ENCODE measurements at places on chromosomes 5 and 9.

DNA sequence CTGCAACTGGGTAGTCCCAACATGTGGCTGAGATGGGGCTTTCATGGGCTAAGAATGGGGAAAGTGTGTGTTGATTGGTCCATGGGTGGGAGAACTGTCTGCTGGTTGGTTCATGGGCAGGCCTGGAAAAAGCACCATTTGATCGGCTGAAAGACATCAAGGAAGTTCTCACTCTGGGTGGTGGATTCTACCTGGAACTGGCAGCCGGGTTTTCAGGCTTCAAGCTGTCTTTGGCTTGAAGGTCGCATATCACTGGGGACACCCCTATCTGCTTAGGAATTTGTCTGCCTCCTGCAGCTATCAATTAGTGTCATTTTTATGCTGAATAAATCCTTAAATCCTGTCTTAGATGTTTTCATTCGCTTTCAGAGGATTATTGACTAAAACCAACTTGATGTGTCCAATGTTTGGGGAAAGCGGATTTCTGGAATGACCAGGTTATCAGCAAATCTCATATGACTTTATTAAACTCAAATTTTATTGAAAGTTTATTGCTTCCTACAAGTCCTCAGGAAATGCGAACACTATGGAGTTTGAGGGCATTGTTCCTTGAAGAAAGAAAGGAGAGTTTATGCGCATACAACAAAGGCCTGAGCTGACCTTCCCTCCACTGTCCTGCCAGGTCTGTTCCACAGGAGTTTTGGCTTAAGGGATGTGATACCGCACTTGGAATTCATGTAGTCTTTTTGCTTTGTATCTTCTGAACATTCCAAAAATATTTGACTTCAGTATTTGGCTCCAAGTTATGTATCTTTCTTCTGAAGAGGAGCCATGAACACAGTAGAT is 451.1 kb downstream of the TUSC1 start:
- DNase-seq: no peak

- peak; percentile 41 for DNase-seq
Observed at GRCh38 chr9:3467593-3468219, 58.1 kb downstream of the RFX3 start.

DNA sequence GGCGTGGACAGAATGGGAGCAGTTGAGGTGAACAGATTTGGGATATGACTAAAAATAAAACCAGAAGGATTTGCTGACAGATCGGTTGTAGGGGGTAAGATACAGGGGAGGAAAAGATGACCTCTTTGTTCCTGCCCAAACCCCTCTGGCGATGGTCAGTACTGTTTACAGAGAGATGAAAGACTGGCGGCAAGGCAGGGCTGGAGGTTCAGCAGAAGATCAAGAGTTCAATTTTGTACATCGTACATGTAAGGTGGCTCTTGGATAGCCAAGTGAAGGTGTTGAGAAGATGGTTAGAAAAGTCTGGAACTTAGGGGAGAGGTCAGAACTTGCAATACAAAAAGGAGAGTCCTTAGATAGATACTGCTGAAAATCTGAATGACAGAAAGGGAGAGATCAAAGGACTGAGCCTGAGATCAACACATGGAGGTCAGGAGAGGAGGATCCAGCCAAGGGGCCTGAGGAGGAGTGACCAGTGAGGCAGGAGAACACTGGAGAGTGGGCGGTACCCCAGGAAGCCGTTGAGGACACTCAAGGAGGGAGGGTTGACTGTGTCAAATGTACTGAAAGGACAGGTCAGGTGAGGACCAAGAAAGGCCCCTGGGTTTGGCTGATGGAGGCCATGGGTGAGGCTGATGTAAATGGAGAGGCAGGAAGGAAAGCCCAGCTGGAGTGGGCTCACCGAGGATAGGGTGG is 7.1 kb downstream of the IL4 start:
- no peak for DNase-seq

DNA sequence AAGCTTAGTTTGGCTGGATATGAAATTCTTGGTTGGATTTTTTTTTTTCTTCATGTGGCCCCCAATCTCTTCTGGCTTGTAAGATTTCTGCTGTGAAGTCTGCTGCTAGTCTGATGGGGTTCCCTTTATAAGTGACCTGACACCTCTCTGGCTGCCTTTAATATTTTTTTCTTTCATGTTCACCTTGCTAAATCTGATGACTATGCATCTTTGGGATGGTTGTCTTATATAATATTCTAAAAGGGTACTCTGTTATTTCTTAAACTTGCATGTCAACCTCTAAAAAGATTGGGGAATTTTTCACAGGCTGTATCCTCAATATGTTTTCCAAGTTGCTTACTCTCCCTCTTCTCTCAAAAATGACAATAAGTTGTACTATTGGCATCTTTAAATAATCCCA is 500.0 kb downstream of the CAAP1 start:
- DNase-seq: no peak

- no peak for DNase-seq
Observed at GRCh38 chr9:74281674-74282073, 215.5 kb upstream of the RORB start.

- no peak for DNase-seq
Observed at GRCh38 chr5:171646102-171647042, 139.2 kb upstream of the SMIM23 start.

DNA sequence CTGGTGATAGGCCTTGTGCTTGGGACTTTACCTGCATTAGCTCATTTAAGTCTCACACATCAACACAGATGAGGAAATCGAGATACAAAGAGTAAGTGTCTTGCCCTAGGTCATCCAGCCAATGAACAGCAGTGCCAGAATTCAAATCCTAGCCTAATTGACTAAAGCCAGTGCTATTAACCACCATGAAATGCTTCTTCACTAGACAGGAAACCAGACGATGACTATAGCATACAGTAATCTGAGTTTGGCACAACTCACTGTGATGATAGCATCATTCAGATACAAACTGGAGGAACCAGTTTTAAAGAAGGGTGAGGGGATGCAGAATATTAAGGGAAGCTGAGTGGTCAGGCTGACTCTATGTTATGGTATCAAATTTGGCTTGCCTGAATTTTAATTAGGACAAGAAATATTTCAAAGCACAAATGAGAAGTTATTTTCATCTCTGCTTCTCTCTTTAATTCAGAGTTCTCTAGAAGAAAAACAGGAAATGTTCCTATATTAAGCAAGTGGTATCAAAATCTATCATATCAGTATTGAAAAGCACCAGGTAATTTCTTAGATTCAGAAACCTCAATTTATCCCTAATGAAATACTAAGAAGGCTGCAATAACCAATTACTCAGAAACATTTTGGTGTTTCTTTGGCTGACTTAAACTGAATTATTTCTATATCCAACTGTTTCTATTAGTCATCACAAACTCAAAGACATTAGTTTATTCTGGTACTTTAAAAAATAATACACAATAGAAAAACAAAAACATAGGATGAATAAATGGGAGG is 147.0 kb upstream of the RASA1 start:
- peak; percentile 2 for DNase-seq

DNA sequence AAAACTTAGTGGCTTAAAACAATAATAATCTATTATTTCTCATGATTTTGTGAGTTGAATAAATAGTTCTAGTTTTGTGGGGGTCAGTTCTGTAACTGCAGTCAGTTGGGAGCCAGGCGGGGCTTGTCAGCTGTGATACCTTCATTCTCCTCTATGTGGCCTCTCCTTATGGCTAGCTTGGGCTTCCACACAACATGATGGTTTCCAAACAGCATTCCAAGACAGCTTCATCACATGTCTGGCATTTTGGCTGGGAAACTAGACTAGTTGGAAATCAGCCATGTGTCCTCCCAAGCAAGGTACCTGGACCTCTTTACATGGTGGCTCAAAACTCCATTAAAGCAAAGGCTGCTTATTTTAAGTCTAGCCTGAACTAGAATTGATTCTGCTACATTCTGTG is 61.4 kb upstream of the RANBP3L start:
- no peak for DNase-seq

- no peak for DNase-seq
Observed at GRCh38 chr5:50969151-50970031, 303.0 kb downstream of the PARP8 start.

- no peak for DNase-seq
Observed at GRCh38 chr9:76766126-76766525, 1.9 kb downstream of the PCA3 start.

DNA sequence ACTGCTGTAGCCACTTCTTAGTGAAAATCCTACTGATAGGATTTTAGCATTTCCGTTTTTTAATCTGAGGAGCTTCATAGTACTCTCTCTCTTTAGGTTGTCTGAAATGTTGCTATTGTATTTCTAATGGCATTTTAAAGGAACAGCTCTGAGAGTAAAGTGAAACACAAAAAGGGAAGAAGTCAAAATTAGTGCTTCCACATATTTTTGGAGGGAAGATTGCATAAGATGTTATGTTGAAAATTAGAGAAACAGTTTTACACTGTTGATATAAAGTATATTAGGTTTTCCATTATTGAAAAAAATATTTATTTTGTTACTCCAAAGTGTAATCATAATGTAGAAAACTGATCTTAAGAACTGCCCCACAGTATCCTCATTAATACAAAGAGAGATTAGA is 525.1 kb downstream of the TAF11L14 start:
- DNase-seq: no peak

- no peak for DNase-seq
Observed at GRCh38 chr5:64900618-64901017, 131.9 kb downstream of the CWC27 start.

GRCh38 chr9:124082622-124083021 is 71.1 kb downstream of the LHX2 start:
- no peak for DNase-seq

GRCh38 chr9:121283856-121284732 is 16.1 kb downstream of the GSN start:
- DNase-seq: no peak

DNA sequence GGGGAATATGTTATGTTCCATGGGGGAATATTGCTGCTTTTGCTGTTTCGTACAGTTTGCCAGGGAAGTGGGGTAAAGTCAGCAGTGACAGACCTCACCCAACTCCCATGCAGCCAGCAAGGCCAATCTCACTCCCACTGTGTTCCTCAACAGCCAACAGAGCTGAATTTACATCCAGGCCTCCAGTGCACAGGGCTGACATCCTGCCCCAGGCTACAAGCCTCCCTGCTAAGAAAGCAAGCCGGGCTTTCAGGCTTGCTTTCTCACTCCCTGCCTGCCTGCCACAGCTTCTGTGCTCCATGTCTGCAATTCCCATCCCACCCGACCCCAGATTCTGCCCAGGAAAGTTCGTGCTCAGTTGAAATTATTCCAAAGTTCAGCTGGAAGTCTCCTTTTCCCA is 25.5 kb upstream of the SNCAIP start:
- no peak for DNase-seq

DNA sequence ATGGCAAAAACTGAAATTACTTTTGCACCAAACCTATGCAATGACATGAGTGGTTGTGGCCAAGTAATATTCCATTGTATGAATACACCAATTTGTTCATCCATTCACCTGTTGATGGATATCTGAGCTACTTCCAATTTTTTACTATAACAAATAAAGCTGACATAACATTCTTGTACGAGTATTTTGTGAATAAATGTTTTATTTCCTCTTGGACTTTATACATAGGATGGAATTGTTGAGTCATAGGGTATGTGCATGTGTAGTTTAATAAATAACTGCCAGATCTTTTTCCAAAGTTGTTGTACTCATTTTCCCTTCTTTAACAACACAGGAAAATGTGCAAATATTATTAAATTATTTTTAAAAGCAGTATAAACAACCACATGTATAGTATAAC is 146.1 kb upstream of the ZNF462 start:
- DNase-seq: no peak

- DNase-seq: no peak
Observed at GRCh38 chr5:125506124-125506523, 759.7 kb upstream of the ZNF608 start.

GRCh38 chr5:88390481-88390880 is 121.8 kb upstream of the TMEM161B start:
- no peak for DNase-seq

- DNase-seq: no peak
Observed at GRCh38 chr9:106581973-106582372, 281.0 kb upstream of the ZNF462 start.

DNA sequence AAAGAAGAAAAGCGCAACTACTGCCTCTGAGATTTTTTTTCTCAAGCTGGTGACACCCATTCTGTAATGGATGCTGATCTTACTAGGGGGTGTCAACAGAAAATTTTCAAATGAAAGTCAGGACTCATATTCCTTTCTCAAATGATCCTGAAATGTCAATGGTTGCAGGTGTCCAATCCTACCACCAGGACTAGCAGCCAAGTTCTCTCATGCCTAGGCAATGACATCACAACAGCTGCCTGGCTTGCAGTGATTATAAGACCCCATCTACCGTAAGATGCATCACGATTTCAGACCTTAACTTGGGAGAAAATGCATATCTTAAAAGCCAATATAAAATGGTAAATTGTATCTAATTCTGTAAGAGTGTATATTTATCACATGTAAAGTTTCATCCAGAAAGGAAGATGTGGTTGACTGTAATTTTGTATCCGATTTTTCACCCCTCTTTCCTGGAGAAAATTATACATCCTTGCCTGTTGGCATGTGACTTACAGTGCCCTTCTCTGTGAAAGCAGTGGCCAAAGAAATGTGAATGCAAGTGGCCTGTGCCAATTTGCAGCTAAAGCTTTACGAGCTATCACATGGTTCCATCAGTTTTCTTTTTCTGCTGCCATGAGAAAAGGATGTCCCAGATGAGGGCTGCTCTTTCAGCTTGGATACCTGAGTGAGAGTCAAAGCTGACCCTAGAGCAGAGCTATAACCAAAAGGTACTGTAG is 104.4 kb downstream of the DENND1A start:
- DNase-seq: no peak

GRCh38 chr5:15442193-15442570 is 57.8 kb upstream of the FBXL7 start:
- DNase-seq: no peak

GRCh38 chr5:134578578-134579283 is 53.3 kb downstream of the JADE2 start:
- no peak for DNase-seq

- no peak for DNase-seq
Observed at GRCh38 chr5:113433071-113433470, 1.7 kb downstream of the TSSK1B start.

DNA sequence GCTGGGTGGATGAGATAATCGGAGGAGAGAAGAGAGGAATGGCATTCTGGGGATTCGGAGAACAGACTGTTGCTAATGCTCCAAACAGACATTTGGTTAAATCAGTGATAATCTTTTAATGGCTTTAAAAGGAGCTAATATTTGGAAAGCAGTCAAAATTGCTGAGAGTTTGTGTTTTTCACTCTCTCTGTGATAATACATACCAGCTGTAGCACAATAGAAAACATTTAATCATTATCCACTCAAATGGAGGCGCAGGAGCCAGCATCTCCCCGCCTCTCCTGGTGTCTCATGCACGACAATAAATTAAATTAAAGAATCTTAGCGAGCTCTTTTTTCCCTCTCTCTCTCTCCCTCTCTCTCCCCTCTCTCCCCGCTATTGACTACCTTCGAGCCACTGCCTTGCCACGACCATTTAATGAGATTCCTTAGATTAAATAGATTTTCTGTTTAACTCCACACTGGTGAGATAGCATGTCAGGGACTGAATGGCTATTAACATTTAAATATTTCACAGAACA is 268.6 kb upstream of the MVB12B start:
- DNase-seq: no peak
